Mesendoderm (in vitro differentiated cells): ENCODE measurements at places on chromosomes 2 and 18.

- no peak for DNase-seq
Observed at GRCh38 chr2:218063896-218064295, 5.2 kb upstream of the RUFY4 start.

- DNase-seq, result no peak
Observed at GRCh38 chr2:2731101-2731815, 400.2 kb upstream of the MYT1L start.

- DNase-seq, result no peak
Observed at GRCh38 chr18:23883277-23883790, 131.2 kb upstream of the TTC39C start.

GRCh38 chr2:95063086-95063958, 37.8 kb downstream of the MAL start:
- no peak for DNase-seq

- DNase-seq, result no peak
Observed at GRCh38 chr18:44765456-44765855, 84.8 kb downstream of the SETBP1 start.
